Gastrocnemius medialis (tissue), 4 donors: ENCODE measurements at places on chromosomes 1 and 21. TPM values are rescaled to one million over a fixed set of nuclear protein-coding genes. Genes with fewer than 3 reads are reported as not detected.
A peak's percentile ranks its signal among the peaks of the same experiment; 100 is the strongest.

The FAM43B gene
- total RNA-seq: not detected

The DNALI1 gene
- 4.0 TPM for total RNA-seq

The IL10 gene
- total RNA-seq: 0.34 TPM

The CLSTN1 gene
- 21.8 TPM for total RNA-seq

The PERM1 gene
- total RNA-seq: 112 TPM

The OR2M3 gene
- total RNA-seq: not detected

The SIM2 gene
- total RNA-seq: 1.5 TPM

The COL8A2 gene
- 0.67 TPM for total RNA-seq

The NUP210L gene
- 0.07 TPM for total RNA-seq

The GSTM5 gene
- total RNA-seq: 0.39 TPM

The TMEM201 gene
- 30.1 TPM for total RNA-seq

The TSPAN1 gene
- 2.9 TPM for total RNA-seq

The GPR52 gene
- not detected for total RNA-seq

- H3K4me1 ChIP-seq: no peaks in the 10 kb centered on the region
- DNase-seq: no peak
- no peak overlapping the region for H3K27ac ChIP-seq
Measured at GRCh38 chr1:33586106-33586505, 113.7 kb downstream of the ZSCAN20 start.

DNA sequence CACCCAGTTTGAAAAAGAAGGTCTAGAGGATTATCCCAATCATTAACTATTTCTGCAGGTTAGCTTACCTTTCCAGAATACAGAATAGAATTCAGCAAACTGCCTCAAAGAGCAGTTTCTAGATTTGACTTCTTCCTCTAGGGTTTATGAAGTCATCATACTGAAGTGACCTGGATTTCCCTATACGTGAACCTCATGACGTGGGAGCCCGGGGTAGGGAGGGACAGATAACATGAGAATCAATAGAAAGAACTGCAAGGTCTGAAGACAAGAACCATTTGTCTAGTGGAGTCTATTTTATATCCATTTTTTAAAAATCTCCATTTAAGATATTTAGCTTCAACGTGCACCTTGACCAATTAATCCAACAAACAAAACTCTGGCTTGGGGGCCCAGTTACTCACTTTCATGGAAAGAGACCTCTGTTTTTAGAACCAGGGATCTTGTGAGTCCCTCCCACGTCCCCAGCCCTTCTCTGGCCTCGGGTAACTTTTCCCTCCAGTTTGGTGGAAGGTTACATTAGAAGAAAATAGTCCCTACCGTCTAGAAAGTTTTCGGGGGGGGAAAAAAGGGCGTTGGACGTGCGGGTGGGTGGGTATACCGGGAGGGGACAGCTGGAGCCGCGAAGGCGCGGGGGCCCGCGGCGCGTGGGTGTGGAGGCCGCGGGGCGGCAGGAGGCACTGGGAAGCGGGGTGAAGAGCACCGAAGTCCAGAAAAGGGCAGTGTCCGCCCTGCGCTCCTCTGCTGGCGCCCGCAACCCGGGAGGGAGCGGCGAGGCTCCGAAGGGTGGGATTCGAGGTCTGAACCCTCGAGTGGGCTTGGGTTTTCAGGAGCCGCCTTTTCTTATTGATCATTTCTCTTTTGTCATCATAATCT is 13.8 kb upstream of the POGZ start:
- H3K27ac ChIP-seq: peak overlapping the region; percentile 70
- DNase-seq: no peak
- peak overlapping the region; percentile 72 for H3K4me3 ChIP-seq
- no peaks in the 10 kb centered on the region for H3K36me3 ChIP-seq
- no peaks in the 10 kb centered on the region for H3K27me3 ChIP-seq
- H3K4me1 ChIP-seq: no peaks in the 10 kb centered on the region

DNA sequence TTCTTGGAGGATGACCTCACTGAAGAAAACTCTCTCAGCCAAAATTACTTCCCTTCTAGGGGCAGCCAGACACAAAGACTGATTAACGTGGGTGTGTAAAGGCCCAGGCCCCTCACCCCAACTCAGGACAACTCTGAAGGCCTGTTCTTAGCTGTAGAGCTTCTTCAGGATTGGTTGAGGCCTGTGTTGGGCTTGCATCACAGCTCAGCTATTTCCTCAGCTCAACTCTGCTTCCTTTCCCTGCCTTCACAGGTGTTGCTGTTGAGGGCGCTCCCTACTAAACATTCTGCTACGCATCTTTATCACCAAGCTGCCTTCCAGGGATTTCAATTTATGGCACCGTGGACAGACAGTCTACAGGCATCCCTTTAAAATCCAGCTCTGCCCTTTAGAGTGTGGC is 36.8 kb downstream of the MAB21L3 start:
- no peak overlapping the region for H3K27ac ChIP-seq
- H3K27me3 ChIP-seq: no peaks in the 10 kb centered on the region
- H3K4me3 ChIP-seq: no peak overlapping the region
- no peak for DNase-seq
- no peaks in the 10 kb centered on the region for H3K36me3 ChIP-seq
- H3K4me1 ChIP-seq: peaks cover 12% of the 10 kb centered on the region

DNA sequence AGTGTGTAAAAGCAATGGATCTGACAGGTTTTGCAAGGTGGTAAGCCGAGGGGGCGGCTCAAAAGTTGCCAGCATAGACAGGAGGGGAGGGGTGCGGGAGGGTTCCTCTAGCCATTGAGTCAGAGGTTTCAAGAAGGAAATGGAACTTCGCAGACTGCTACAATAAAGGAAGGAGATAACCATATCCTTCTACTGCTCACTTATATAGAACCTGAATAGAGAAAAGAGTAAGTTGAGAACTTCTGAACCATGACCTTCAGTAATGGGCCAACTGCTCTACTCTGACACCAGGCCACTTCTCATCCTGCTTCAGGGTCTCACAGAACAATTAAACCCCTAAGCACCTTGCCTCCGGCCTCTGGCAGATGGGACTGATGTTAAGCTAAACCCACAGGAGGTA is 26.3 kb upstream of the BCAR3 start:
- H3K27ac ChIP-seq: no peak overlapping the region
- DNase-seq: no peak
- H3K27me3 ChIP-seq: no peaks in the 10 kb centered on the region
- H3K4me3 ChIP-seq: no peak overlapping the region
- H3K36me3 ChIP-seq: no peaks in the 10 kb centered on the region

GRCh38 chr1:7554385-7555235 is 216.5 kb upstream of the VAMP3 start:
- H3K36me3 ChIP-seq: no peaks in the 10 kb centered on the region
- DNase-seq: no peak
- H3K4me3 ChIP-seq: no peak overlapping the region
- H3K27me3 ChIP-seq: peaks cover 3% of the 10 kb centered on the region
- no peaks in the 10 kb centered on the region for H3K4me1 ChIP-seq

DNA sequence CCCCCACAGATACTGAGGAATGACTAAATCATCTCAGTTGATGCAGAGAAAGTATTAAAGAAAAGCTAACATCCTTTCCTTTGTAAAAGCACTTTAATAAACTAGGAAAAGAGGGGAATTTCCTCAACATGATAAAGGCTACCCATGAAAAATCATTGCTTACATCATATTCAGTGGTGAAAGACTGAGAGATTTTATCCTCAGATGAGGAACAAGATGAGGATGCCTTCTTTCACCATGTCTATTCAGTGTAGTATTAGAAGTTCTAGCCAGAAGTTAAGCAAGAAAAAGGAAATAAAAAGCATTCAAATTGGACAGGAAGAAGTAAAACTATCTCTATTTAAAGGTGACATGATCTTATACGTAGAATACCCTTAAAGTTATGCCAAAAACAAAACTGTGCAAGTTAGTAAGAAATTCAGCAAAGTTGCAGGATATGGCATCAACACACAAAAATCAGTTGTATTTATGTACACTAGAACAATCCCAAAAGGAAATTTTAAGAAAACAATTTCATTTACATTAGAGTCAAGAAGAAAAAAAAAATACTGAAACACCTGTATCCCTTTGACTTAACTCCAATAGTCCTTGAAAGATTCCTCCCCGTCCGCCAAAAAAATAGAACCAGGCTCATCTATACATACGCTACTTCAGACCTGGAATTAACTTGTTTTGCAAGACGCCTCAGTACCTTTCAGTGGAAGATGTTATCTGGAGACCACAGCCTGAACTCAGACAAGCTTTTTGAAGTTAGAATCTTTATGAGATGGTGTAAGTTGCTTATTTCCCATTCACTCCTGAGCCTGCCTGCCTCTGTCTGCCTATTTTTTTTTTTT is 17.5 kb downstream of the ZMYM4 start:
- no peaks in the 10 kb centered on the region for H3K4me1 ChIP-seq
- no peak overlapping the region for H3K4me3 ChIP-seq
- no peaks in the 10 kb centered on the region for H3K27me3 ChIP-seq
- no peaks in the 10 kb centered on the region for H3K36me3 ChIP-seq

DNA sequence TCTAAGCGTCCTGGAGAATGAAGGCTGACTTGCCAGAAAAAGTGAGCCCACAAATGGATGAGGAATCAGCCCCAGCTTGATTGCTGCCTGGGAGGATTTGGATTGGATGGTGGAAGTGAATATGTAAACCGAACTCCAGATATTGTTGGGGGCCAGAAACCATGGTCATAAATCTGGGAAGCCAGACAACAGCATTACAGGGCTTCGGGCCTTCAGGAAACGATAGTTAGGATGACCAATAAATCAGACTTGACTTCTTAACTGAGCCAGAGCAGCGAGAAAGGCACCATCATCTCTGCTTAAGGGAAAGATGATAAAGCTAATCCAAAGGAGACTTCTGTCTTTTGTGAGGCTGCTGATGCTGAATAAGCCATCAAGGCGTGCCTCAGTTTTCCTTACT is 26.6 kb downstream of the FAM78B start:
- H3K27ac ChIP-seq: no peak overlapping the region
- H3K4me3 ChIP-seq: no peak overlapping the region
- H3K4me1 ChIP-seq: no peaks in the 10 kb centered on the region

- no peaks in the 10 kb centered on the region for H3K36me3 ChIP-seq
- no peak overlapping the region for H3K27ac ChIP-seq
- no peak for DNase-seq
- H3K4me1 ChIP-seq: peaks cover 8% of the 10 kb centered on the region
- no peaks in the 10 kb centered on the region for H3K27me3 ChIP-seq
- H3K4me3 ChIP-seq: no peak overlapping the region
Measured at GRCh38 chr1:97247196-97247595, 525.6 kb downstream of the PTBP2 start.

DNA sequence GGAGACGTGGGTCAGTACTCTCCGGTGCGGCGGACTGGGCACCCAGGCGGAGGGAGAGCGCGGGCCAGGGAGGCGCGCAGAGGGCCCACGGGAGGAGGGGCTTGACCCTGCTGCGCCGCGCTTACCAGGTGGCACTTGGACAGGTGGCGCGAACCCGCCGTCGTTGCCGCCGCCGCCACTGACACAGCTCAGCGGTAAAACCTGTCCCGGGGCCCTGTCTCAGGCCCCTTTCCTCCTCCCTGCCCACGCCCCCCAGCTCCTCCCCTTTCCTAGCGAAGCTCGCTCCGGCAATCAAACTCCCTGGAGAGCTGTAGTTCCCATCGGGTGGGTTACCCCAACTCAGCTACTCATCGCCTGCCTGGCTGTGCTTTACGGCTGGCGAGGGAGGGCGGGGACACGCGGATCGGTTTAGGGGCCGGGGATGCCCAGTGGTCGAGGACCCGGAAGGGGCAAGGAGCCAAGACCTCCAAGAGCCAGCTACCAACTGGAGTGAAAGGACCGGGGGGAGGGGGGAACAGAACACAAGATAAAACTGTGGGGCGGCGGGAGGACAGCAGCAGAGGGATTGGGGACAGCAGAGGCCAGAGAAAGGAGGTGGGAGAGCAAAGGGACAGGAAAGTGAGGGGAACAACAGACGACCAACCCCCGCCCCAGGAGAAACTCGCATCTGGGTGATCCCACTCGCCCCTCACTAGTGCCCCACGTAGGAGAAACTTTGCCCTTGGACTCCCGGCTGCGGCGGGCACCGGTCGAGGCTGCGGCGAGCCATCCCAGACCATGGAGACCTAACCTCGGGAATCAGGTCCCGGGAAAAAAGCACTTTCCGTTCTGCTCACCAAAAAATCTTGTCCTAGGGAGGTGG is 2.9 kb downstream of the GFI1 start:
- peaks cover 56% of the 10 kb centered on the region for H3K4me1 ChIP-seq
- no peaks in the 10 kb centered on the region for H3K36me3 ChIP-seq
- H3K4me3 ChIP-seq: peak overlapping the region; percentile 51
- H3K27ac ChIP-seq: no peak overlapping the region
- no peak for DNase-seq

GRCh38 chr1:181113059-181113641 is 24.6 kb downstream of the IER5 start:
- peaks cover 28% of the 10 kb centered on the region for H3K4me1 ChIP-seq
- H3K4me3 ChIP-seq: no peak overlapping the region
- H3K27ac ChIP-seq: peak overlapping the region; percentile 90
- no peaks in the 10 kb centered on the region for H3K27me3 ChIP-seq

- DNase-seq: peak; percentile 10
- no peak overlapping the region for H3K4me3 ChIP-seq
- H3K27ac ChIP-seq: no peak overlapping the region
- H3K27me3 ChIP-seq: no peaks in the 10 kb centered on the region
- peaks cover 3% of the 10 kb centered on the region for H3K4me1 ChIP-seq
Measured at GRCh38 chr21:45552696-45553391, 10.6 kb upstream of the SLC19A1 start.

GRCh38 chr1:244056577-244056976 is 5.5 kb downstream of the ZBTB18 start:
- H3K27ac ChIP-seq: no peak overlapping the region
- H3K27me3 ChIP-seq: no peaks in the 10 kb centered on the region
- H3K4me3 ChIP-seq: no peak overlapping the region
- H3K36me3 ChIP-seq: peaks cover 21% of the 10 kb centered on the region
- peaks cover 21% of the 10 kb centered on the region for H3K4me1 ChIP-seq
- no peak for DNase-seq

- H3K27me3 ChIP-seq: no peaks in the 10 kb centered on the region
- DNase-seq: no peak
- no peak overlapping the region for H3K4me3 ChIP-seq
Measured at GRCh38 chr21:17796037-17796403, 23.1 kb downstream of the C21orf91 start.

DNA sequence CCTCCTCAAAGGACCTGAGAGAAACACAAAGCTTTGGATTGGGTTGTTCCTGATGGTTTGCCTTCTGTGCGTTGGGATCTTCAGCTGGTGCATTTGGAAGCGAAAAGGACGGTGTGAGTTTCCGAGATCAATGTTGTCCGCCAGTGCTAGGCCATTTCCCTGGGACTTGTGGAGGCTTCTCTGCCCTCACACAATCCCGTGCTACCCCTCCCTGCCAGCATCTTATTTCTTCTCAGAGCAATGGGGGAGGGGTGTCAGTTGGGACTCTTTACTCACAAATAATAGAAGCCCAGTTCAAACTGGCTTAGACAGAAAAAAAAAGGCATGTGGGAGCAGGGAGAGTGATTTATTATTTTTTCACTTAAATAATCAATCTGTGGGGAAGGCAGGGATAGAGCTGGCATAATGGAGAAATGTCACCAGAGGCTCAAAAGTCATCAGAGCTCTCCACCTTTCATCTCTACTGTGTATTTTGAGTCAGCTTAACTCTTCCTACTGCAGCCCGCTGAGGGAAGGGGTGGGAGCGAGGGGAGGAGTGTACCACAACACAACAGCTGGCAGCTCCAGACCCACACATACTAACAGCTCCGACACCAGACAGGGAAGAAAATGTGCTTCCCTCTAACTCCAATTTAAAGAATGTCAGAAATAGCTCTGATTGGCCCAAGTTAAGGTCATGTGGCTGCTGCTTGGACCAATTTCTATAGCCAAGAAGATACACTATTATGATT is 22.4 kb downstream of the LY9 start:
- H3K4me3 ChIP-seq: no peak overlapping the region
- no peaks in the 10 kb centered on the region for H3K4me1 ChIP-seq
- DNase-seq: no peak
- H3K27me3 ChIP-seq: no peaks in the 10 kb centered on the region
- H3K36me3 ChIP-seq: no peaks in the 10 kb centered on the region
